ENCODE measurements at places on chromosomes 6 and 20.

DNA sequence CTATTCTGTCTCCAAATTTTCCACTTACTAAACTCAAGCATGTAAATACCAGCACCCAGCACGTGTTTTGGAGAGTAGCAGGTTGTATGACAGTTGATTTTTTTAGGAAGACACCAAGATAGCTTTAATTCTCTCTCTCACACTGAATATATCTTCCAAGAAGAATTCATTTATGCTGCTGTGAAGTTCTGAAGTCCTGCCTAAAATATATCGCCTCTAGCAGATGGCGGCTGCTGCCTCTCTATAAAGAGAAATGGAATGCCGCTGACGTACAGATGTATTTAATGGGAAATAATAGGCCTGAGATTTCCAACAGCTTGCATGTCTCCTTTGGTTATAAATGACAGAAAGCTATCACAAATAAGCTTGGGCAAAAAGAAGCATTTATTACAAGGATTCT lies 74.7 kb downstream of the PFDN4 start:
- DNase-seq, result no peak

- no peak for DNase-seq
Measured at GRCh38 chr20:21522481-21523280, 8.8 kb upstream of the NKX2-2 start.

DNA sequence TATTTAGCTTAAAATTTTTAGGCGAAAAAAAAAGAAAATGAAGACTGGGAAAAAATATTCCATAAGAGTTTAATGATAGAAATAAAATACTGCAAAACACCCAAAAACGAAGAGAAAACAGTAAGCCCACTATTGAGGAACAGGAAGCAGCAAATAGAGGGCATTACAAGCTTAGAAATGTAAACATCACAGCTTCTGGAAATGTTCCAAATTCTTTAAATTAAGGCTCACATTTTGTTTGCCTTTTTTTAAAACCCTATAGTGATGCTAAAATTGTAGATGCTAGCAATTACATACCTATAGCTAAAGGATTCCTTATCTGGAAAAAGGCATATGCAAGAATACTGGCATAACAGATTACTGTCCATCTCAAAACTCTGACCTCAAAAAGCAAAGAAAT lies 248.6 kb downstream of the KHDRBS2 start:
- DNase-seq, result no peak

DNA sequence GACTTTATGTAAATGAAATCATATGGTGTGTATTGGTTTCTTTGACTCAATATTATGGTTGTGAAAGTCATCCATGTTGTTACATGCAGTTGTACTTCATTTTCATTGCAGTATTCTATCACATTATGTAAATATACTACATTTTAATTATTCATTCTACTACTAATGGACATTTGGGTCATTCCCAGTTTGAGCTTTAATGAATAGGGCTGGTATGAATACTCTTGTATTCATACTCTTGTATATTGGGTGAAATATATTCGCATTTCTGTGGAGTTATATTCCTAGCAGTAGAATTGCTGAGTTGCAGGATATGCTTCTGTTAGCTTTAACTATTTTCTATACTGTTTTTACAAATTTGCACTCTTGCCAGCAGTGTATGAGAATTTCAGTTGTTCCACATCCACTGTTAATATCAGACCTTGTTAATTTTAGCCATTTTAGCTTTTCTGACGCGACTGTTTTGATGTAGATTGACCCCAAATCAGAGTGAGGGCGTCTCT lies 944.3 kb downstream of the KIF16B start:
- no peak for DNase-seq

- no peak for DNase-seq
Measured at GRCh38 chr6:121717686-121718085, 282.2 kb downstream of the GJA1 start.

DNA sequence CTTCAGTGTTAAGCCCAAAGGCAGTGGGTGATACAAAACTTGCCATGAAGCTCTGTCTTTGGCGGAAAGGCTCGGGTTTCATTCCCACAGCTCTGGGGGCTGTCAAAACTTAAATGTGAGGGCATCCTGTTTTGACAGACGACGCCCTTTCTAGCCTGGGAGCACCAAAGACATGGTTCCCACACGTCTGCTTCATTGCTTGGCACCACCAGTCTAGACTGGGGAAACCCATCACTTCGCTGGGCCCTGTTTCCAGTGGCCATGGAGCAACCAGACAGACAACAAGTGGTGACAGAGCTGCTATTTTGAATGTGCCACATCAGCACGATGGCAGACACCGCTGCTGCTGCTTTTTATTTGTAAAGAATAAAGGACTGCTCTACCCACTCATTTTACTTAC lies 127.5 kb downstream of the SASH1 start:
- no peak for DNase-seq

DNA sequence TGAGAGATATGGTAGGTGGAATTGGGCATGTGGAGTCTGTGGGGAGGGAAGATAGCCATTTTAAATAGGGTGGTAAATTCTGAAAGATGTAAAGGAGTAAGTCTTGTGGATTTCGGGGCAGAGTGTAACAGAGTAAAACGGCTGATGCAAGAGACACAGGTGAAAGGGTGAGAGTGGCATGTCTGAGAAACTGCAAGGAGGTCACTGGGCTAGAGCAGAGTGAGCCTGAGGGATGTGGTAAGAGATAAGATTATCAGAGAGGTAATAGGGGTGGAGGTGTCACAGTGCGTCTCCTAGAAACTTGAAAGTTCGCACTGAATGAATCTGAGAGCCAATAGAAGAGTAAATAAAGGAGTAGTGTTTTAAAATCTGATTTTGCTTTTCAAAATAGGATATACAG lies 308.1 kb downstream of the EPM2A start:
- DNase-seq, result no peak
